Stimulated activated CD4-positive, alpha-beta T cell treated with anti-CD3 and anti-CD28 coated beads, Interleukin-4, amount 100 ng/mL, for 1 hour (primary cell): ENCODE measurements at places on chromosomes 3 and 15.

- DNase-seq: no peak
Measured at GRCh38 chr3:160739079-160739478, 17.0 kb upstream of the PPM1L start.

DNA sequence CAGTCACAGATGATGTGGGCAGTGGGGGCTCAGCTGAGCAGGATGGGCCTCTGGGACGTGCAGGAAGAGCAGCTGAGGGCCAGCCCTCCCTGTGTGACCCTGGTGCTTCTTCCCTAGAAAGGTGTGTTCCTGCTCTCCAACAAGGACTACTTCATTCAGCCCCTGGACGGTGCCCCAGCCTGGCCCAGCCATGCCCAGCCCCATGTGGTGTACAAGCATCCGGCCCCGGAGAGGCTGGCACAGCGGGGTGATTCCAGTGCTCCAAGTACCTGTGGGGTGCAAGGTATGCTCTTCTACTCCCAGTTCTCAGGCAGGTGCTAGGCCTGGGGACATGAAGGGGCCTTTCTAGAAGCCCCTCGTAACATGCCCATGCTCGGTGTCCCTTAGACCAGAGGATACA is 38.3 kb downstream of the SAXO2 start:
- no peak for DNase-seq

DNA sequence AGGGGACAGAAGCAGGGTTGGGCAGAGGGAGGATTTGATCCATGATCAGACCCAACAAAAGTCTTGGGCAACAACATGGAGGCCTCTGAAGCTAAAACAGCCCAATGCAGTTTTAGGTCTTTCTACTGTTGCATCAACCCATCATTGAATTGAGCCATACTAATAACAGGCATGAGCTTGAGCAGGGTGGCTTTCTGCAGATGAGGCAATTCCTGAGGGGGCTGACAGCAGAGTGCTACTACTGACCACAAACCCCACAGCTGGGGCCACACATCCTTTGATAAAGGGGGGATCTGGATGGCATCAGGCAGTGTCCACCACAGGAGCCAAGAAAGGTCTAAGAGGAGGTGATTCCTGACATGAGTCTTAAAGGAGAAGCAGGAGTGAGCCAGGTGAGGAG is 517.0 kb upstream of the PPP2R3A start:
- DNase-seq: no peak

- no peak for DNase-seq
Measured at GRCh38 chr15:45185903-45186770, 1.6 kb downstream of the SHF start.

- DNase-seq: no peak
Measured at GRCh38 chr3:193716150-193716549, 123.1 kb downstream of the OPA1 start.

DNA sequence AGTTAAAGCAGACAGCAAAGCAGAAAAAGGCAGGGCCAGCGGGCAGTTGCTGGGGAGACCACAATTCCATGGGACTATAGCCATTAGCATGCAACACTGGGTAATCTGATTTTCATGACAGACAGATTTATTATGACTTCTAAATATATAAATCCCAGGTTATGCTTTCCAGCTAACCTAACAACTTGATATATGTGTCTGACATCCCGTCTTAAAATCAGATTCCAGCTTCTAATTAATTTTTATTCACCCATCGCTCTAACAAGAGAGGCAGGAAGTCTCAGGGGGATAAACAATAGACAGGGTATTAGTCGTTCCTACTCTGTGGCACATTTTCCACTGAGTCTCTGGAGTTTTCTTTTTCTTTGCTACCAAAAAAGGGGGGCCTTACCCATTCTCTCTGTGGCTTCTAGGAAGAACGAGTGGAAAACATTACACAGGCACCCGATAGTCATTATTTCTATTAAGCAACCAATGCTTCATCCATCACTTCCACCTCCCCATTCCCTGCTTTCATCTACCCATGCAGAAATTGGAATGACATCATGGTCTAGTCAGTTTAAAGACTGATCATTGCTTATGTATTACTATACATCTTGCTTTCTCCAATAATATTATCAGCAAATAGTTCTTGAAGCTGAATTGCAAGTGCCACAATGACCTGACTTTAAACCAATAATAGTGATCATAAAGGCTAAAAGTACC is 173.1 kb downstream of the FHIT start:
- DNase-seq: no peak

GRCh38 chr15:96252148-96252547 is 78.4 kb upstream of the NR2F2 start:
- no peak for DNase-seq

DNA sequence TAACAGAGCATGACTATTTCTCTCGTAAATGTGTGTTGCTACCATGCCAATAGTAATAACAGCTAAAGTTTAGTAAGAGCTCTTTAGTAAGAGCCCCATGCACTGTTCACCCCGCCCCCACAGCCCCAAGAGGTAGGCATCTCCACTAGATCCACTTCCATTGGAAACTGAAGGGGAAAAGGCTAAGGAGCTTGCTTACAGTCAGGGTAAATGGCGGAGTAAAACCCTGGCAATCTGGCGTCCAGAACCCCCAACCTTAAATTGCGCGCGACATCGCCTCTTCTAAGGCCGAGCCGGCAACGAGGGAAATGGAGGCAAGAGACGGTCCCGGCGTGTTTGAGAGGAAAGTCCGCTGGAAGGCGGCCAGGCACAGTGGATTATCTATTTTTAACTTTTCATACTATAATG is 654 bp upstream of the C3orf38 start:
- peak; percentile 46 for DNase-seq
